ENCODE measurements at places on chromosomes 7 and 10.

GRCh38 chr7:47601119-47601880, 19.4 kb upstream of the TNS3 start:
- DNase-seq = no peak

- no peak for DNase-seq
Observed at GRCh38 chr7:64310426-64310825, 3.3 kb upstream of the ZNF736 start.

GRCh38 chr10:76397181-76398042, 966.0 kb downstream of the LRMDA start:
- DNase-seq = no peak

- DNase-seq = peak; percentile 88
Observed at GRCh38 chr7:95811846-95812445, 39.6 kb downstream of the DYNC1I1 start.

DNA sequence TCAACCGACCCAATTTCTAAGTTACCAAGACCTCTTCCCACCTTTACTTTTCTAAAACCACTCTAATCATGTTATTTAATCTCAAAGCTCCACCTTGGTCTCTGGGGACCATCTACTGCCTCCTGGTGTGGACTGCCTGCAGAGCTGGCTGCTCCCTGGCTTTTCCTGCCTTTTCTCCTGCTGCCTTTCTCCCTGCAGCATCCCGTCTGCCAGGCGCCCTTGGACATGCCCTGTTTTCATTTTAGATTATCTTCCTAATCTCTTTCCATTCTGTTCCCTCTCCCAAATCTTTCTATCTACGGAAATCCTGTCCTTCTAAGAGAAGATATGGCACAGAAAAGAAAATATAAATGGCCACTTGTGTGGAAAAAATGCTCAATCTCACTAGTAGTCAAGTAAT, 23.1 kb downstream of the TCAF1 start:
- no peak for DNase-seq

DNA sequence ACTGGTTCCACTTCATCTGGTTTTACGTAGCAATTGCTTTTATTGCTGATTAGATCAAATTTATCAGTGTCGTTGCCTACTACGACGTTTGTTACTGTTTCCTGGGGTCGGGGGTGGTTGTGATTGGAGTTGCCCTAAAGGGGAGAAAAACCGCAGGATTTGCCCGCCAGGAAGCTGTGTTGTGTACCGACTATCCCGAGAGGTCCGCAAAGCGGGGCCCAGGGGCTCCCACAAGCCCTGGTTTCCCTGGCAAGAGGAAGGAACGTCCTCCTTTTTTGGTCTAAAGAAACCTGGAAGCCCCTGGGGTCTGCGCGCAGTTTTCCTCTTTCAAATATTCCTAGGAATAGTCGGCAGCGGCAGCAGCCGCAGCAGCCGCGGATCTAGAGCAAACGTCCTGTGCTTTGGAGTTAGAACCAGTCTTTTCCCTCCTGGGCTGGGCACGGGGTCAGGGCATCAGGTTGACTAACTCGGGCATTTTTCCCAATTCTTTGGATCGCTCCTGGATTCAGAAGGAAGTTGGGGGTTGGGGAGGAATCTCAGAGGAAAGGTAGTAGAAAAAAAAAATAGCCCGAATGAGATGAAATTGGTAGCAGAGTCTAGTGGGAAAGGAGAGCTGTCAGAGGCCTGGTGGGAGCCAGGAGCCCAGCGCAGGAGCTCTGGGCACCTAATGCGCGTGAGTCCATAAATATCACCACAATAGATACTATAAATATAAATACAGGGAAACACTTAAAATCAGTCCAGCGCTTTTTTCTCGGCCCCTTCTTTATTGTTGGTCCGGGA, 4.6 kb downstream of the VAX1 start:
- DNase-seq = no peak

GRCh38 chr7:13989126-13989948, at the start of gene ETV1:
Gene ETV1, minus strand, starts transcription at chr7:13989666. Its CDS starts 614 bp downstream, at chr7:13989052.
- peak; percentile 90 for DNase-seq

- DNase-seq = no peak
Observed at GRCh38 chr10:23015021-23015707, 80.2 kb upstream of the MSRB2 start.

DNA sequence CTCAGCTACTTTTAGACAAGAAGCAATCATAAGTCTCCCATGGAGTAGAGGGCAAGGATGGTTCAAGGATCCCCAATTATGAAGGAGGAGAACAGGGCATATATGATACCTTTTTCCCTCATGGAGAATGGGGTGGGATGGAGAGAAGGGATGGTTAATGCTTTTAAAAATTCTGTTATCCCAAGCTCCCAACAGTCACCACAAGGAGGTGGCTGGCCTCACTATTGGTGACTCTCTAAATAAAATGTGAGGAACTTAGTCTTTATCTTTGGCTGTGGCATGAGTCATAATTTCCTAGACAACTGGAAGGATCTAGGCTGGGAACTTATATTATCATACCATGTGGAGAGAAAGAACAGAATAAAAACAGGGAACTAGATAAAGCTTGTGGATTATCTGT, 297.0 kb downstream of the PHTF2 start:
- no peak for DNase-seq

- peak; percentile 31 for DNase-seq
Observed at GRCh38 chr7:121394709-121395140, 1.4 kb downstream of the FAM3C start.

GRCh38 chr10:114648368-114648767, 9.7 kb downstream of the ABLIM1 start:
- no peak for DNase-seq

DNA sequence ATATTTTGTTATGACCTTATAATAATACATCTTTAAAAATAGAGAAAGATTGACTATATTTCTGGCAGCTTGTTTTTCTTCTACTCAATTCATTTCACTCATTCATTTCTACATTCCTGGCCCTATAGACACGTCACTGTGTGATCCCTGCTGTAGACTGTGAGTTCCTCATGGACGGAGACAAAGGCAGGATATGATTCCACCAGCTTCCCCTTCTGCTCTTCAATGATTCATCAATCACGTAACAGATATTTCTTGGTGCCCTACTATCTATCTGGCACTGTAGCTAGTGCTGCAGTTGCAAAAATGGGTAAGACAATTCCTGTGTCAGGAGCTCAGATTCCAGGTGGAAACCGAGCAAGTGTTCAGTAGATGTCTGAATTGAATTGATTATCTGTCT, 415.0 kb downstream of the SFMBT2 start:
- DNase-seq = no peak

GRCh38 chr7:112143136-112143535, 63.1 kb downstream of the DOCK4 start:
- peak; percentile 10 for DNase-seq

DNA sequence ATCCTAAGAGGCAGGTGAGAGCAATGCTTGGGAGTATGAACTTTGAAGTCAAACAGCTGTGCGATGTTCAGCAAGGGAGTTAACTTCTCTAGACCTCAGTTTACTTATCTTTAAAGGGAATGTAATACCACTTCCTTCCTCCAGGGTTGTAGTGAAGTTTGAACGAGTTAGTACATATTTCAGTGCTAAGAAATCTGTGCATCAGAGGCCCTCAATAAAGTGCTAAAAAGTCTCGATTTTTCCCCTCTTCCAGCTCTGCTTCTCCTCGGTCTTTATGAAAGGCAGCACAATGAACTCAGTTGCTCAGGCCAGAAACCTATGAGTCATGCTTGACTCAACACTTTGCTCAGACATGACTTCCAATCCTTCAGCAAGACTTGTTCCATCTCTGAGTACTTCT, 418.9 kb downstream of the MDFIC start:
- DNase-seq = no peak

DNA sequence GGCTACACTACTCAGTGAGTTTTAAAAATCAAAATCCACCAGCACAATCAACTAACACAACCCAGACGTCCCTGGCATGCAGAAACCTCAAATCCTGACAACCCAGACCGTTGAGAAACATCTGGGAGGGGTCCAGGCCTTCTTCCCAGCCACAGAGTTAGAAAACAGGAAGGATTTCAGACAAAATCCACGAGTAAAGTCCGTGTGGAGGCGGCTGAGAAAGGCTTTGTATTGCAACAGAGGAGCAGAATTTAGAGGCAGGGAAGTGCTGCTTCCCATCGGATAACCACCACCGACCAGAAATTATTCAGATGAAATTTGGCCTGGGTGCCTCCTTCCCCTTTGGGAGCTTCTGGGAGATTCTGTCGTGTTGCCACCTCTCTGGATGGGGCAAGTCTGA, 61.5 kb downstream of the TNS3 start:
- no peak for DNase-seq

- no peak for DNase-seq
Observed at GRCh38 chr10:56782503-56782902, 421.4 kb upstream of the ZWINT start.

- DNase-seq = no peak
Observed at GRCh38 chr7:48438206-48438605, 266.9 kb downstream of the ABCA13 start.

- no peak for DNase-seq
Observed at GRCh38 chr10:97142834-97143233, 42.9 kb downstream of the SLIT1 start.

DNA sequence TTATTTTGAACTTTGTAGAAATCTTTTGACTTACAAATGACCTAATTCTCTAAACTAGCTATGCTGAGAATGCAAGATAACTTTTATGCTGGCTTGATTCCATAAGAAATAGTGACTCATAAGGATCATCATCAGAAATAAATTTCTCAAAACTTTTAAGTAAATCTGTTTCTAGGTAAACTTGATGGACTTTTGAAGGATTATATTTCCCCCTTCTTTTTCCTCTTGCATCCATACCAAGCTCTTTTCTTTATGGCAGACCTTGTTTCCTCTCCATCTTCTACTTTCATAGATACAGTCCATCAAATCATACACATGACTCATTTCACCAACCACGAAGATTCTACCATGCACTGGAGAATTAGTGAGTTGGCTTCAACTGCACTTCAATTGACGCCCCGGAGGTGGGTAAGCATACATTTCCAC, 336.3 kb downstream of the KCNMA1 start:
- no peak for DNase-seq

GRCh38 chr7:114825423-114825951, 96.4 kb upstream of the MDFIC start:
- no peak for DNase-seq

GRCh38 chr10:122112021-122112616, 123.2 kb downstream of the TACC2 start:
- DNase-seq = no peak

- DNase-seq = no peak
Observed at GRCh38 chr10:79407811-79408795, 37.3 kb downstream of the ZCCHC24 start.

DNA sequence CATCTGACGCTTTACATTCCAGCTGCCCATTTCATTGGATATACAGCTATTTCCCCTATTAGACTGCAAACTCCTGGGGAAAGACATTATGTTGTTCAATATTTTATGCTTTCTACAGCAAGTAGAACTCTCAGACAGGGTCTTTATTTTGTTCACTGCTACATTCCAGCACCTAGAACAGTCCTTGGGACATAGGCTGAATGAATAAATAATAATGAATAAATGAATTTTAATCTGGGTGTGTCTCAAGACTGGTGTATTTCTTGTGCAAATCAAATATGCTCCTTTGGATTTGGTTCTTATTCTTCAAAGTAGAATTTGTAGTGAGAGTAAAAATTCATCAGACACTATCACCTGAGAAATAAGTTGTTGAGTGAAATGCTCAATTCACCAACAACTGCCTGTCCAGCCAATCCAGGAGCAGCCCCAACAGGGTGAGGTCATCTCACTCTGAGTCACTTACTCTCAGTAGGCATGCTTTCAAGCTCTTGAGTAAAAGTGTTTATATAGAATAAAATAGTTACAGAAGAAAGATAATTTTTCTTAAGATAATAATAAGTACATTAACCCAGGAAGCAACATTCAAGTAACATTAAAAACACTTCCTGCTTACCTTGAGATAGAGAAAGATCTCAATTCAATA, 287.5 kb upstream of the NPVF start:
- DNase-seq = no peak

DNA sequence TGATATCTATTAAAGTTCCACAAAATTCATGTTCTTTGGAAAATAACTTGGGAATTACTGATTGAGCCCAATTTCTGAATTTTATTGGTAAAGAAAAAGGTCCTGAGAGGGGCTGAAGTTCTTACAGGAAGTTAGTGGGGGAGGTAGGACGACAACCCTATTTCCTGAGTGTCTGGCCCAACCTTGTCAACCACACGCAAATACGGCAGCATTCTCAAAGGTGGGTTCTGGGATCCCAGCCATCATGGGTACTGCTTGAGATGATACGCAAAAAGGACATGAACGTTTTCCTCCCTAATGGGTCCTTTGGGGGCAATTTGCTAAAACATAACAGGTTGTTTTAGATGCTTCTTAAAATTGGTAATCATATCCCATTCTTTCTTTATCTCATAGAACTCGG, 2.7 kb upstream of the PDCD4 start:
- DNase-seq = no peak

GRCh38 chr10:57955076-57955475, 312.6 kb downstream of the IPMK start:
- no peak for DNase-seq

- no peak for DNase-seq
Observed at GRCh38 chr7:66556549-66557213, 72.0 kb upstream of the KCTD7 start.

All from G401 (cell line).